ENCODE measurements at places on chromosomes 7 and 10.

GRCh38 chr10:75466001-75466400, 34.6 kb downstream of the LRMDA start:
- no peak for DNase-seq

- no peak for DNase-seq
Measured at GRCh38 chr7:130063036-130063435, 7.3 kb upstream of the KLHDC10 start.

DNA sequence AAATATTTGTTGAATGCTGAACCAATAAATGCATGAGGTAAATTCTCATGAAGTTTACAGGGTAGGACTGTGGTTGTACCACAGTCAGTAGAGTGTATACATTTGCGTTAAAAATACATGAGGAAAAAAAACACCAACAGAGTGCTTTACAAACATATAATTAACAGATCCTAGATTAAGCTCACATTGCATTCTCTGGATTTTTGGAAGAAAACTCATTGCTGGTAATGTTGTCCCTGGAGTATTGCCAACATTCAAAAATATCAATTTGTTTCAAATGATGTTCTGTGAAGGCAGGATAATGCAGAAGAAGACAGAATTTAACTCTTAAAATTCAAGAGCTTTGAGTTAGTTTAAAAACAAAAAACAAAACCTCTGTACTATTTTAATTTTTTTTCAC, 95.5 kb downstream of the MBL2 start:
- DNase-seq = no peak

DNA sequence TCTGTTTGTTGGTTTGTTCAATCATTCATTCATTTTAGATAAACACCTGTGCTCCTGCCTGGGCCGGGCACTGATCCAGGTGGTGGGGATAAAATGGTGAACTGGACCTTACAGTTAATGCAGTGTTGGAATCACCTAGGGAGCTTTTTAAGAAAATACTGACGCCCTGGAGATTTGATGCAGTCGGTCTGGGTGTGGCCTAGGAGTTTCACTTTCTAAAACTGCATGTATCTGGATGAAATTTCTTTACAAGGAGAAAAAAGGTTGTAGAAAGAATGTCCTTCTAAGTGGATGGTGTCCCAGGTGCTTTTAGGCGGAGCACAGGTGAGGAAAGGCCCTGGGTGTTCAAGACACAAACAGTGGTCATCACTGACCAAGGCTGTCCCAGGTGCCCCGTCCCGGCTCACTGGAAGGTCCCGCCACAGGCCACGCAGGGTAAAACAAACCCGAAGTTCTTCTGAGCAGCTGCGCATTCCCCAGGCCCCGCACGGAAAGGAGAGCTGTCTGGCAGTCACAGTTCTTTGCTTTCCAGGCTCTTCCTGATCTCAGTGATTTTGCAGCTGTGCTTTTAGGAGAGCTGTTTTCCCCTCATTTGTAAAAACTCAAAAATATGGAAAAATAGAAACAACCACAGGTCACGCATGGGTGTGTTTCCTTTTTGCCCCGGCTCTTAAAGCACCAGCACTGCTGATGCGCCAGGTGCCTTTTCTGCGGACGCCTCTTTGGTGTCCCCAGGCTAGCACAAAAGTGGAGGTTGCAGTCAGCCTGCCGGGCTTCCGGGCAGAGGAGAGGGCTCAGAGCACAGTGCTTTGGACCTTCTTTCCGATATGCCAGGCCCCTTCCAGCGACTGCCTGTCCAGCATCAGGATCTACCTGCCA, 161.9 kb downstream of the GRK5 start:
- DNase-seq = no peak

GRCh38 chr7:126213876-126214275, 1038.9 kb downstream of the GRM8 start:
- DNase-seq = no peak

DNA sequence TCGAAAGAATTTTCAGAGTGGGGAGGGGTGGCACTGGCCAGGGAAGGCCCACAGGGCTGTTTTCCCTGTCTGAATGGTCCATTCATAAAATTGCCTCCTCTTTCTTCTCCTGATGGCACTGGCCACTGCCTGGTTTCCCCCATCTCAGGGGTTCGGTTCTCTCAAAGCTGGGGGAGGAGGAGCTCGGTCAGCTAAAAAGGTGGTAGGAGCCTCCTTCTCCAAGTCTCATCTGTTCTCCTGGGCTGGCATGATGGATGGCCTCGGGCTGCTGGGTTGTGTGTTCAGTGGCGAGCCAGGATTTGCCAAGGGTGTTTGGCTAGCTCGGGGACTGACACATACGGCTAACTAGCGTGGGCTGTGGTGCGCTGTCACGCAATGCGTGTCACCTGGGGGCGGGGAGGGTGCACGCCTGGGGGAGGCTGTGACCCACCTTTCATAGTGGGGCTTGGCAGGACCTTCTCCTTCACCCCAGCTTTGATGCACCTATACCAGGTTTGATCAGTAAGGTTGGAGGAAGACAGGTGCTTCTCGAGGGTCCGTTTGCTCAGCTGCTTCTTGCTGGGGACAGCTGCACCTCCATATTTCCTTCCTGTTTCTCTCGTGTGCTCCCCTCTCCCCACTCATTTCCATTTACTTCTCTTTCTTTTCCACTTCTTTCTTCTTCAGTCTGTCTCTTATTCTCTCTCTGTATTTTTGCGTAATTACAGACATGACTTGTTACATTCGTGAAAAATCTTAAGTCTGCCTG, 36.3 kb downstream of the RBM20 start:
- no peak for DNase-seq

- DNase-seq = no peak
Measured at GRCh38 chr7:46969303-46970130, 612.4 kb downstream of the TNS3 start.

GRCh38 chr10:19706904-19707303, 109.3 kb upstream of the PLXDC2 start:
- no peak for DNase-seq

GRCh38 chr7:28228396-28228795, 47.8 kb upstream of the JAZF1 start:
- no peak for DNase-seq

DNA sequence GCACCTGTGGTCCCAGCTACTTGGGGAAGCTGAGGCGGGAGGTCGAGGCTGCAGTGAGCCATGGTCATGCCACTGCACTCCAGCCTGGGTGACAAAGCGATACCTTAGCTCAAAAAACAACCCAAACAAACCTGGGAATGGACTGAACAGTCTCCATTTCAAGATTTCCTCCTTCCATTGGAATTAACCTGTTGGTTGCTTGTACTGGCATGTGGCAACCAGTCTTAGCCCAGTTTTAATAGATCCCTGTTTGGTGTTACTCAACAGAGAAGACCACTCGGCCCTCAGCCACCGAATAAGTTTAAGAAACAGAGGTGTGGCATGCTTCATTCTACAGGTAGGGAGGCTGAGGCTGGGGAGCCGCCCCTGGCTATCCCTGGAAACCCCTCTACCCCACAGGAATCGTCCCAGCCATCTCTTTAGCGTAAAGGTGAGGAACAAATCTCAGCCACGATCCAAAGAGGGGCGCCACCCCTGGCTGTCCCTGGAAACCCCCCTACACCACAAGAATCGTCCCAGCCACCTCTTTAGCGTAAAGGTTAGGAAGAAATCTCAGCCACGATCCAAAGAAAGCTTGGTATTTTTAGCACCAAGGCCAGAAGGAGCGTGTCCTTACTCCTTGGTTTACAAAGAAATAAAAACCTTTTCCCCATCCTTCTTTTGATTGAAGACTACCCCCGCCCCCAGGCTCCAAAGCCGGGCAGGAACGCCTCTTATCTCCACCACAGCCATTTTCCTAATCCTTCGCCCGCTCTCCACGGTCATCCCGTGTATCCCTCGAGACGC, 861 bp upstream of the TSPAN14 start:
- DNase-seq = no peak

DNA sequence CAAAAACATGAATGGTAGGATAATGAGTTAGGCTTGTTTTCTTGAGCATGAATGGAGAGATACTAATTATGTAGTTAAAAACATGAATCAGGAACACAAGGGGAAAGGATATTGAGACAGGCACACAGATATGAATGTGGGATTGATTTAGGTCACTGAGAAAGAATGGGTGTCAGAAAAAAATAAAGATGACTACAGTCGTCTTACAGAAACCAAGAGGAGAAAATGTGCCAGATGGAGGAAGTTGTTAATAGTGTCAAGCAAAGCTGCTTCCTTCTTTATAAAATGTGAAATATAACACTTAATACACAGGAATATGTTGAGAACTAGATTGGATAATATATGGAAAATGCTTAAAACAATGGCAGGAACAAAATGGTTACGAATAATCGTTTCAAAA, 173.3 kb upstream of the BET1 start:
- no peak for DNase-seq

DNA sequence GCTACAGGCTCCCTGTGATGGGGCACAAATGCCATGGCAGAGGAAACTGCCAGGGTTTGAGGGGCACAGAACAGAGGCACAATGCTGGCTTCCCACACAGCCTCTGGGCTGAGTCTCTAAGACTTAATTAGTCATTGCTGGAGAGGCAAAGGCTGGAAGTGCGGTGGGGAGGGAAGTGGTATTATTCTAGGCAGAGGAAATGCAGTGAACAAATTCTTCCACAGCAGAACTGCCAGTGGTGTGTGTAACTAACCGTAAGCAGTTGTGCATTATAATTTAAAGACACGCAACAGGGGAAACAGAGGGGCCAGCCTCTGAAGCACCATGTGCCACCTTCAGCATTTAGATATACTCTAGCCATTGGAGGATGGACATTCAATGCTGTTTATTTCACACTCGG, 12.8 kb downstream of the ICA1 start:
- DNase-seq = no peak

DNA sequence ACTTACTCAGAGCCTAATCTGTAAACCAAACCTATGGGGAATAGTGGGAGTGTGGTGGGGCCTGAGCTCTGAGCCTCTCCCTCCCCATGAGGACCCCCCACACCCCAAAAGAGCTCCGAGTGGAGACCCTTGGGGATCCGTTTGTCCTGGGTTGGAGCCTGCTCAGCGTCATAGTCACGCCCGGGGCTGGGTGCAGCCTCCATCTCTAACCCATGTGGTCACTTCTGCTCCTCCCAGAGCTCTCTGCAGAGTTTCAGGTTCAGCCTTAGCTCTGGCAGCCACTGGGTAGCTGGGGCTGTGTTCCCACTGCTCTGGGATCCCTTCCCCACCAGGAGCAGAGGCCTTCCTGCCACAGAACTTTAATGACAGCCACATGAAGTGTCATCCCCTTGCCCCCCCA, 25.9 kb downstream of the PFKFB3 start:
- DNase-seq = no peak

GRCh38 chr10:30063099-30063498, 3.7 kb upstream of the JCAD start:
- no peak for DNase-seq

- DNase-seq = no peak
Measured at GRCh38 chr10:113104047-113104446, 154.0 kb downstream of the TCF7L2 start.

- DNase-seq = no peak
Measured at GRCh38 chr10:114485696-114486400, 81.5 kb upstream of the AFAP1L2 start.

- no peak for DNase-seq
Measured at GRCh38 chr10:96646301-96646700, 59.5 kb upstream of the TM9SF3 start.

GRCh38 chr10:47405857-47406547, 21.9 kb upstream of the ZNF488 start:
- no peak for DNase-seq
